ENCODE measurements at places on chromosomes 11 and 22.

- DNase-seq = no peak
Observed at GRCh38 chr22:44894321-44894720, 115.5 kb downstream of the PHF21B start.

DNA sequence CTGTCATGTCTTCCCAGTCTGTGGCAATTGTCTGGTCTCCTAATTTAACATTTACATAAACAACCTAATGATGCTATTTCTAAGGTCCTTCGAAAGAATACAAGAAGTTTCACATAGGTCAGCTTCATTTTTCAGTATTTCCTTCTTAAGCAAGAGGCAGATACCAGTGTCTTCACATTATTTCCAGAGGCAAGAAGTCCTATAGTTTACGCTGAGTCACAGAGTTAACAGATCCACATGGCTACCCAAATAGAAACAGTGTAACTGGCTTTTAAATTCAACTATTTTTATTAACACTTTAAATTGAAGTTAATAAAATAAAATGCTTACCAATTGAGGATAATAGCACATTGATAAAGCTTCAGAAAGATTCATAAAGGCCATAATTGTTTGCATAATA lies 10.9 kb downstream of the PRRG4 start:
- no peak for DNase-seq

- no peak for DNase-seq
Observed at GRCh38 chr22:50192436-50193204, 6.9 kb downstream of the TRABD start.

DNA sequence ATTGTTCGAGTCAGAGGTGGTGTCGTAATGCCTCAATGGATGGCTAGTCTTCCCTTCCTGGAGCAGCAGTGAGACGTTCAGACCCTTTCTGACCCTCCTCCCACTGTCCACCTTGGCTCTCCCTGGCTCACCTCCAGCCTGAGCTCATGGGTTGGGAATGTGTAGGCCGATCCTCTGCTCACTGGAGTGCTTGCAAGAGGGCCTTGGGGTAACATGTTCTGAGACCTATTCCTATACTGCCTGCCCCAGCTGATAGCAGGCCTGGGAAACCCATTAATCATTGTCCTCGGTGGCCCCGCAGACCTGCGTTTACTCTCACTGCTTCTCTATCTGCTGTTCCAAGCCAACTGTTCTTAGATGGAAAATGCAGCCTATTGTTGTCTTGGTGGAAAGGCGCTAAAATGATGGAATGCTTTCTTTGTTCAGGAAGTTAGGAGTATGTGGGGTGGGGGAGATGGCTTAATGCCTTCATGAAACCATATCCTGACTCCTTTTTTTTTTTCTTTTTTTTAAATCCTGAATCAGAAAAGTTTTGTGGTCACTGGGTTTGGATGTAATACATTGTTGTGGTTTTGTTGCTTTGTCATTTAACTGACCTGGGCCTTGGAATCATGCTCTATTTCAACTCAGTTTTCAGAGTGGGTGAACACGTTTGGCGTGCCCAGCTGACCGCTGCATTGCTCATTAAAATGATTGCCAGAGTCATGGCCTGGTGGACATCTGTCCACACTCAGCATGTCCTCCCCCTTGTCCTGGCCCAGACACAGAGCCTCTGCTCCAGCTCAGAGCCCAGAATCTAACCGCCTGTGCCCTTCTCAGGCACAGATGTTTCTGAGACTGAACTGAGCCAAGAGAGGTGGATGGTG lies 72.5 kb downstream of the MICAL2 start:
- DNase-seq = no peak

DNA sequence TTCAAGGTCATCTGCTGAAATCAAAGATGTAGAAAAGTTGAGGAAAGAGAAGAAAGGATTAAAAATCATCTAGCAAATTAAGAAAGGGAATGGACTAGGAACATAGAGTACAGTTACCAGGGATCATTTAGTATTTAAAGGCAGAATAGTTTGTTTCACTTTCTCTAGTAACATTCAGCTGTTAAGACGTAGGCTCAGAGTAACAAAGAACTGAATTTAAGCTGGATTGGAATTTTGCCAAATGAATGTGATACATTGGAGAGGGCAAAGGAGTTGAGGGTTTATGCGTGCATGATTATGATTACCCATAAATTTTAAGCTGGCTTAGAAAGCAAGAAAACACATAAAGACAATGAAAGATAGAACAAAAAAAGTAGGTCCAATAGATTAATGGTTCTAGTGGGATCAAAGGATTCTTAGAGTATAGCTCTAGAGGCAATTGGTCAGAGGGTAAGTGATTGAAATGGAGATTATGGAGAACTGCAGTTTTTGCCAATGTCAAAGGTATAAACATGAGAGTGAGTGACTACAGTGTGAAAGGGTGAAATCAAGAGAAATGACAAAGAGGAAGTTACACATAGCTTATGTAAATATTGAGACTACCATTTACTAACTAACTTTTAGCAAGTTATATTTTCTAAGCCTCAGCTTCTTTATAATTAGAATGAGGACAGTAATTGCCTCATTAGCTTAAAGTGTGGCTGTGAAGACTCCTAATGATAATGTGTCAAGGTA lies 190.0 kb downstream of the GRIA4 start:
- no peak for DNase-seq
